ENCODE measurements at places on chromosomes 6 and 20.

- DNase-seq, result no peak
Observed at GRCh38 chr20:44600758-44601201, 18.4 kb downstream of the PKIG start.

GRCh38 chr6:44260011-44260410 is 2.7 kb upstream of the SLC35B2 start:
- DNase-seq, result no peak

DNA sequence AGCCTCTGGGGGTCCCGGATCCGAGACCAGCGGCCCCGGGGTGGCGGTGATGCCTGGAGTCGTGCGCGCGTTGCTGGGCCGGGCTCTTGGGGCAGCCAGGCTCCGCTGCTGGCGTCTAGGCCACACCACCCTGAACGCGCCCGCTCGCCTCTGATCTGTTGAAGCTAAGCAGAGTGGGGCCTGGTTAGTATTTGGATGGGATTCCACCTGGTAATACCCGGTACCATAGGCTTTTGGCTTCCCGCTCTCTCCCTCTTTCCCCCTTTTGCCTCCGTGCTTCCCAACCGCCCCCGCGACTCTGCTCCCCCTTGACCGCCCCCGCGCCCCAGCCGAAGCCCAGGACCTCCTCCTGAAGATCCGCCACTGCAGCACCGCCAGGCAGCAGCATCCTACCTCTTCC is 1383.5 kb upstream of the DEFB115 start:
- no peak for DNase-seq

DNA sequence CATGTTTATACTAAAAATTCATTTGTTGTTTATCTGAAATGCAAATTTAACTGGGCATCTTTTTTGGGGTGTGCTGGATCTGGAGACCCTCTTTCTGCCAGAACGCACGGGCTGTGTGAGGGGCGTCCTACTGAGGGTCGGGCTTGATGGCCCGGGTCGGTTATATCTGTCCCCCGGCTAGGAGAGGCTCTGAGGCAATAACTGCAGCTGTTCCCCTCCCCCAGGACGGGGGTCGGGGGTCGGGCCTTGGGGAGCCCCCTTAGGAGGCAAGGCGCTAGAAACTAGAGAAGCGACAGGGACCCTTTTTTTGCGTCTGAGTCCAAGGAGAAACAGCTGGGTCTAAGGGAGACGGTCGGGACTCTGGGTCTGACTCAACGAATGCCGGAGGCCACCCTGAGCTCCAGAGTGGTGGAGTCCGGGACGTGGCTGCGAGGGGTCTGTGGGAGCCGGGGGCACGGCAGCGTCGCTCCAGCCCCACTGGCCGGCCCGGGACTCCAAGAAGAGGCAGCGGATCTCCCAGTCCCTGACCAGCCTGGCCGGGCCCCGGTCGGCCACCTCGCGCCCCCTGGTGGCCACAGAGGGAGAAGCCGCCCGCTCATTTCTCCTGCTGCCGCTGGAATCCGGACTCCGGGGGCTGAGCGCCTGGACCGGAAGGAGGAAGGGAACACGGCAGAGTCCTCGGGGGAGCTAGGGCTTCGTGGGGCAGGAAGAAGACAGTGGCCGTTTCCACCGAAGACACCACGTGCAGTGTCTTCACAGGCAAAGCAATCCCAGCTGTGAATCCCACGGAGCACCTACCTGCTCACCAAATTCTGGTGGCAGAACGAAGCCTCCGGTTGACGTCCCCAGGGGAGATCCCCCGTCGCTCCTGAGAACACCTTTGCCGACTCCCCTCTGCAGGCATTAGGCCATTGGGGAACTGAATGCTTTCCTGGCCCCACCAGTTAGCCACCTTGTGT is 24.0 kb upstream of the SCML4 start:
- DNase-seq, result peak; percentile 50

DNA sequence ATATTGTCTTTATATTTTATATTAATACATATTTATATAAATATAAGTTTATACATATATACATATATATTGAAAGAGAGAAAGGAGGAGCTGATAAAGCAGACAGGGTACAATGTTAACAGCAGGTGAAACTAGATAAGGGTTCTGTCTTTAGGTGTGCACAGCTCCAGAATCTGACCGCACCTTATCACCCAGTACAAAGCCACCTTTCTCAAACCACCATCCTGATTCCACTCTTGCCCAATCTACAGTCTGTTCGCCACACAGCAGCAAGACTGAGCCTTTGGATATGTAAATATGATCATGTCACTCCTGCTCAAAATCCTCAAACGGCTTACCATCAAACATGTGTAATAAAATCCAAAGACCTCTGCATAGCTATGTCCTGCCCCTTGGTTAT is 34.7 kb upstream of the ASCC3 start:
- DNase-seq, result no peak

- DNase-seq, result no peak
Observed at GRCh38 chr6:141562186-141562811, 570.4 kb upstream of the GJE1 start.

DNA sequence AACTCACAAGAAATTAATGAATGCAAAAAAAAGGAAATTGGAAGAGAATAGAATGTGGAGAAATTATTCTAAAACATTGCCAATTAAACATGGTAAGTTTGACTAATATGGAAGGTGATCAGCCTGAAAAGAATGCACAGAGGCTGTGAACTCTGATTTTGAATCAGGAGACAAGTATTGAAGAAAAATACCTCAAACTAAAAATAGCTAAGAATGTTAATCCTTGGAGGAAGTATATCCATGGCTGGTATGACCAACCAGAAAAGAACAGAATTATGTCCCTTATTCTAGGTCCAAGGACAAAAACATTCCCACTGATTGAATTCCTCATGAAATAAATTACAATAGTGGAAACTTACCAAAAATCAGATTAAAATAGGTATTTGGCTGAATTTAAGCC is 7.3 kb upstream of the RIMS1 start:
- no peak for DNase-seq

DNA sequence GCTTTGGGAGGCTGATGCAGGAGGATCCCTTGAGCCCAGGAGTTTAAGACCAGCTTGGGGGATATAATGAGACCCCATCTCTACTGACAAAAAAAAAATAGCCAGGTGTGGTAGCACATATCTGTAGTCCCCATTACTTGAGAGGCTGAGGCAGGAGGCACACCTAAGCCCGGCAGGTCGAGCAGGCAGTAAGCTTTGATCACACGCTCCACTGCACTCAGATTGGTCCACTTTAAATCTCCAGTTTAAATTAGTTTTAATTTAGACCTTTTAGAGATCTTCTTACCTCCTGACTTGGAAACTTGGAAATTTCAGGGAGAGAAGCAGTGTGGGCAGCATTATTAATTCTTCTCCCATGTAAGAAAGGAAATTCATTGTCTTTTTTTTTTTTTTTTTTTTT is 16.8 kb upstream of the PLCB4 start:
- DNase-seq, result no peak

DNA sequence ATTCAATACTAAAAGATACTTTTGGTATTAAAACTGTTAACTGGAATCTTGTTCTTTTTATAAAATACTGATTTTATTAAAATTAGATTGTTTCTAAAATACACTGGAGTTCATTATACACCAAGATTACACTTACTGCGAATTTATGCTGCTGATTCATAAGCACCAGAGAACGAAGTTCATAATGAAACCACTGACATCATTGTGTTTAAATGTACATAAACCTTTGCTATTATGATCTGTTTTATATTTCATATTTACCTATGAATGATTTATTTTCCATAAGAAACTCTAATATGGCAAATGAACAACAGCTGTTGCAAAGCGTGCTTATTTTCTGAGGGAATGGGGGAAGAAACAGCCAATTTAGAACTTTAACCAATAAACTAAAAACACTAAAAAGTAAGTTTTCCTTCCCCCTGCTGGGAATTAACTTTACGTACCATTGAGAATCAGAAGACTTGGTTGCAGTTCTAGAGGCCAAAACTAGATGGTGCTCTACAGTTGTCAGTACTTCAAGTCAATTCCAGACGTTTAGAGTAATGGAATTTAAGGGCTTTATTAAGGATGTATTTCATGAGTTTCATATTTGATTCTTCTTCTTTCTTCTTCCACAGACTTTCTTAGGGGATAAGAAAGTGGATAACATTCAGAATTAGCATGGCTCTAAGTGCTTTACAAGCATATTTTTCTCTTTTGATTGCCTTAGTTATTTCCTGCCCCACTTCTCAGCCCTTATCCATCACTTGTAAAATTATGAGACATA is 30.8 kb upstream of the COL19A1 start:
- no peak for DNase-seq

- no peak for DNase-seq
Observed at GRCh38 chr6:327538-328116, 35.3 kb downstream of the DUSP22 start.

- DNase-seq, result no peak
Observed at GRCh38 chr20:54094268-54094580, 23.8 kb upstream of the BCAS1 start.

DNA sequence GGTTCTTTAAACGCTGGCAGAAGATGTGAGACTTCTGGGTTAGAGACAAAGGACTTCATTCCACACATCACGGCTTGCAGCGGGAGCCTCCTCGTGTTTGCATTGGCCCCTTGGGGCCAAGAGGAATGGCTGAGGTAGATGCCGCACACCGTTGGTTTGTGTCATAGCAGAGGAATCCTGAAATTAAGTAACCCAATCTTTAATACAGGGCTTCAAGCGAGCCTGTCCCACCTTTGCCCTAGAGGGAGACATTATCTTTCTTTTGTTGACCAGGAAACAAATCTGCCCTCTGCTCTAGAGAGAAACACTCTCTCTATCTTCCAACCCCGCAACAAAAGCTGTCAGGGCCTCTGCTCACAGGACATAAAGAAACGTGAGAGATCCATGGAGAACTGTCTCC is 277.5 kb upstream of the ZFP64 start:
- DNase-seq, result no peak

DNA sequence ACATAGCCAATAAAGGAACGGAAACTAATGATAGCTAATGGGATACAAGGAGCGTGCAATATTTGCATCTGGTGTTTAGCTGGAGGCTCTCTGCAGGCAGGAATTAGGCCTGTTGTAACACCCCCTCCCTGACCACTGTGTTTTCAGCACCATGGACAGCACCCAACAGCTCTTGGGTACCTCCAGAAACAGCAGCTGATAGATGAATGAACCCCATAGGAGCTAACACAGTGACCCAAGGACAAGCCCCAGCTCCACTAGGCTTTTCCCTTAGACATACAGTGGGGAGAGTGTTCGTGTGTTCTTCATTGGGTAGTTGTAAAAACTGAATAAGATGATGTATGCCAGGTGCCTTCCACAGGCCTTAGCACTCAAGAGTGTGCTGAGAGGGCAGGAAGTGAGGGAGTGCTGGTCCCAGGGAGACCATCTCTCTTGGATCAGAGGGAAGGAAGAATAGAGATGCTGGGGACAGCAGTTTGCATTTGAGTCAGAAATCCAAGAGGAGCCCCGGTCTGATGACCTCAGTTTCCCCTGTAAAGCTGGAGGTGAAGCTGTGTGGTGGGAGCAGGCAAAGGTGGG is 161.3 kb downstream of the PHACTR3 start:
- no peak for DNase-seq

GRCh38 chr6:75937846-75938245 is 134.6 kb downstream of the IMPG1 start:
- no peak for DNase-seq

DNA sequence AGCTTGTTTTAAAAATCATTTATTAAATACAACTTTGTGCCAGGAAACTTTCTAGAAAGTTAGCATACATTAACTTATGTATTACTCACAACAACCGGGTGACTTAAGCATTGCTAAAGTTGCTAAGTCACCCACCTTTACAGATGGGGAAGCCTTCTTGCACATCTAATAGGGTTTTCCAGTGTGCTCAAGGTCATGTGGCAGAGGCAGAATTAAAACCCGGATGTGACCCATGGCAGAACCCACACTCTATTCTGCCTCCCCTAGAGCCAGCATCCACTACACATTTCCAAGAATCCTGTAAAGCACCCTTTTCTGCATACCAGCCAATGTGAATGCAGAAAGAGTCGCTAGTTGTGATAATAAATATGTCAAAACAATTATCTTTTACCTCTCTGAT is 13.4 kb downstream of the LINC00237 start:
- DNase-seq, result no peak

DNA sequence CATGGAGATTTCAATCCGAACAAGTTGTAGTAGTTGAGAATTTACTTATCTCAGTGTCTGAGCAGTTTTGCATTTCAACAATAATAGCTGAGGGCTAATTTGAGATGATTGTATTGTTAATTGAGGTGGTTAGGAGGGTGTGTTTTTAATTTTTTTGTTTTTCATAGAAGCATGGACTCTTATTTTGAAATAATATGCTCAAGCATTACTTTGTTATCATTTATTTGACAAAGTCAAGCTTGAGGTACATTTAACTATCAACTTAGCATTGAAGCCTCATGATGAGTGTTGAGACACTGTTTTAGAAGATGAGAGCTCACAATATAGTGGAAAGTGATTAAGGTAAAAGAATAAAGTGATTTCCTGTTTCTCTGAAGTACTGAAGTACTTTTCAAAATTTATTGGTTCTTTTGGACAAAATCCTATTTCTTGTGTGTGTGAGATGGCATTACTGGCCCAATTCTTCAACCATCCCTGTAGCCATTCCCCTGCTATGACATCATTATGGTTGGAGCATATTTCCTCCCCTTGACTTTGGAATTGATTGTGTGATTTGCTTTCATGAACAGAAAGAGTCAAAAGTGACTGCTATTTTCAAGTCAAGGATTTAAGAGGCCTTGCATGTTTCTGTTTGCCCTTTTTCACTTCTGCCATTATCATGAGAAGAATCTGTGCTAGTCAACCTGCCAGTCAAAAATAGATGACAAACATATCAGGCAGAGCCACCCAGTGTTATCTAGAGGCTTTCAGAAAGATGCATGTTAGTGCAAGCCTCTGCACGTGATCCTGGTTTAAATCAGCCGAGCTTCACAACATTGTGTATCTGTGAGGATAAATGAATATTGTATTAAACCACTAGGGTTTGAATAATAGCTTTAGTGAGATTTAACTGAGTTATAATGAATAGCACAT is 1112.3 kb upstream of the CITED2 start:
- no peak for DNase-seq

GRCh38 chr6:75893058-75893775 is 144.2 kb downstream of the MYO6 start:
- DNase-seq, result no peak

DNA sequence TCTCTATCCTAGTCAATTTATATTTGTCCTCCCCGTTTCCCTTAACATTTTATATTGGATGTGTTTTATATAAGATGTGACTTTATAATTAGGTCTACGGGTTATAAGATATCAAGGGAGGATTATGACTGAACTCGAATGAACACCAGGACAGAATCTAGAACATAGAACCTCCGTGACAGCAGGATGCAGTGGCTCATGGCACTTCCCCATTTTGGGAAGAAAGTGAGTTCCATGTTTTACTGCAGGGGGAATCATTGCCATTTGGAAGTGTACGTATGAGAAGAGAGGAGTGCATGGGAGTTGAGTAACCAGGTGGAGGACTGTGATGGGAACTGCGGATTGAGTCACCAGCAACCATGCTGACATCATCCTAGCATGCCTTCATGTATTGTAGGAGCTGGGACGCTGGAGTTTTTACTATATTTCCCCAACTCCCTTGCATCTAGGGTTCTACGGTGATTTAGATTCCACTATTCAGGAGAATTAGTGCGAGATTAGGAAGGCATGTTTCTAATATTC is 56.1 kb upstream of the FOXC1 start:
- no peak for DNase-seq

- DNase-seq, result no peak
Observed at GRCh38 chr6:161439093-161439492, 165.2 kb upstream of the AGPAT4 start.
